ENCODE measurements at places on chromosomes 13 and 19. TPM values are rescaled to one million over a fixed set of nuclear protein-coding genes. Genes with fewer than 3 reads are reported as not detected.
A peak's percentile ranks its signal among the peaks of the same experiment; 100 is the strongest.

EXOC3L2 gene
- total RNA-seq = 5.6 TPM

DNA sequence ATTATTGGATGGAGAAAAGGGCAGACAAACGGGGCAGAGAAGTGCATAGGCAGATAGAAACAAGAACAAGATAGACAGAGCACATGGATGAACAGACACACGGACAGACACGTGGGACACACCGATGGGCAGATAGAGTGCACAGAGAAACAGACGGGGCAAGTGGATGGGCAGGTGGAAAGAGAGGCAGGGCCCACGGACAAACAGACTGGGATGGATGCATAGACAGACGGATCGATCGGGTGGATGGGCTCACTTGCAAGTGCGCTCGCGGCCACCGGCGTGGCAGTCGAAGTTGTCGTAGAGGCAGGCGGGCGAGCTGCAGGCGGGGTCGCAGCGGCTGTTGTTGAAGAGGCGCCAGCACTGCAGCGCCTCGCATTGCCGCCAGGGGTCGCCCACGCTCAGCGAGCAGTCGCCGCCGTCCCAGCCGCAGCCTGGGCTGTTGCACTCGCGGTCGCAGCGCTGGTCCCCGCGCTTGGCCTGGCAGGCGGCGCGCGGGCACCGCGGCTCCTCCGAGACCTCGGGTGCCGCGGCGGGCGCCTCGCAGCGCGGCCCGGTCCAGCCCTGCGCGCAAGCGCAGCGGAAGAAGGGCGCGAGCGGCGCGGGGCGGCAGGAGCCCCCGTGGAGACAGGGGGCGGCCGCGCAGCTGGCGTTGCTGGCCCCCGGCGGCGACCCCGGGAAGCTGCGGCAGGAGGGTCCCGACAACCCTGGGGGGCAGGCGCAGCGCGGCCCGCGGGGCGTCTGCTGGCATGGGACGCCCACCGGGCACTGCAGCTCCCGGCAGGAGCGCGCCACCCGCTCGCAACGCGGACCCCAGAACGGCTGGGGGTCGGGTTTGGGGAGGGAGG is 23.3 kb downstream of the NOTCH3 start:
- DNase-seq = peak; percentile 81
- H3K4me3 ChIP-seq = no peak overlapping the region

DNA sequence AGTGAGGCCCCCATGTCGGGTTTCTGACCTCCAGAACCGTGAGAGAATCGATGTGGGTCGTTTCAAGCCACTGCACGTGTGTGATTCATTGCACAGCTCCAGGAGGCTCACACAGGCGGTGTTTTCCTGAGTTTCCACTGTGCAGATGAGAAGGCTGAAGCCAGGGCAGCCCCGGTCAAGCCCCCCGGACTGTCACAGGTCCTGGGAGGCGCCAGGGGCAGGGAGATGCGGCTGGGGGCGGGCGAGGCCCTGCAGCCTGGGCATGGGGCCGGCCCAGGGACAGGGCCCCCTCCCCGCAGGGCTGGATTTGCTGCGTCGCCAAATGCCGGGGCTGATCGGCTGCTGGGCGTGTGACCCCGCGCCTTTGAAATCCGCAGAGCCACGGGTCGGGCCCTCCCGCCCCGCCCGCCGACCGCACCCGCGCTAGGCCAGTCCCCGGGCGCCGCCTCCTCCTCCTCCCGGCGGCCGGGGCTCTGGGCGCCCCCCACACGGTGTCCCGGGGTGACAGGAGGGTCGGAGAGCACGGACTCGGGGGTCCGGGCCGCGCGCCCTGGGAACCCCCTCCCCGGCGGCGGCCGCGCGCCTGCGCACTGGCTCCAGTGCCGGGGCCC is 9.9 kb upstream of the MKNK2 start:
- no peaks in the 10 kb centered on the region for H3K27me3 ChIP-seq
- H3K4me3 ChIP-seq = peak overlapping the region; percentile 55
- DNase-seq = peak; percentile 68
- H3K36me3 ChIP-seq = no peaks in the 10 kb centered on the region

DNA sequence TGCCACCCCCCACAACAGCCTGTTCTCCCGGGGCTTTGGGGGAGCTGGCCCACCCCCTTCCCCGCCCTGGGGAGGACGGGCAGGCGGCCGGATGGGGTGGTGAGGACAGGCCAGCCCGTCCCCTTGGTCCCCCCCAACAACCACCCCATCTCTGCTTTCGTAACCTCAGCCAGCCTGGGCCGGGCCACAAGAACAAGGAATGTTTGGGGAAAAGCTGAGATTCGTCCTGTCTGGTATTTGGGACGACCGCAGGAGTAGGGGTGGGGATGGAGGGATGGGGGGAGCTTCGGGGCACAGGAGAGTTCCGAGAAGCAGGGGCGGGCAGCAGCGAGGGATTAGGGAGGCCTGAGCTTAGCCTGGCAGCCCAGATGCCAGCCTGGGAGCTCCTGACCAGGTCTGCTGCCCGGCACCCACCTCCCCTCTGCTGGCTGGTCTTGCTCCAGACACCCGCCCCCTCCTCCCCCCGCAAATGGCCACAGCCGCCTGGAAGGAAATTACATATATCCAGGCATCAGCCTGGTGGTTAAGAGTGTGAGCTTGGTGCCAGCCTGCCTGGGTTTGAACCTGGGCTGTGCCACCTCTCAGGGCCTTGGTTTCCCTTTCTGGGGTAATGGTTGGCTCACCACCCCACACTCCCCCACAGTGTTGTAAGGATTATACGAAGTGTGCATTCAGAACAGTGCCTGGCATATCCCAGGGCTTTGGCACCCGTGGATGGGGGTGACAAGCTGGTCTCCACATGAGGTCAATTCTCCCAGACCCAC is at the start of gene PODNL1:
Gene PODNL1 (minus strand): TSS at position 117 of the 764 bp plus-strand sequence. CDS start 236 bp downstream, outside the sequence.
- H3K27ac ChIP-seq = no peak within 1 kb of the TSS
- no peaks in the 10 kb centered on the region for H3K36me3 ChIP-seq
- H3K4me1 ChIP-seq = peaks cover 5% of the 10 kb centered on the region
- DNase-seq = no peak
- H3K27me3 ChIP-seq = no peaks in the 10 kb centered on the region

- no peak overlapping the region for H3K4me3 ChIP-seq
- no peaks in the 10 kb centered on the region for H3K4me1 ChIP-seq
- no peak for DNase-seq
- H3K27ac ChIP-seq = no peak overlapping the region
- no peaks in the 10 kb centered on the region for H3K27me3 ChIP-seq
Observed at GRCh38 chr19:6551607-6552450, 21.0 kb downstream of the TNFSF9 start.

SSBP4 gene
- total RNA-seq = 37.1 TPM

All from uterus (tissue), 4 donors.